ENCODE measurements at places on chromosomes 6 and 20.

DNA sequence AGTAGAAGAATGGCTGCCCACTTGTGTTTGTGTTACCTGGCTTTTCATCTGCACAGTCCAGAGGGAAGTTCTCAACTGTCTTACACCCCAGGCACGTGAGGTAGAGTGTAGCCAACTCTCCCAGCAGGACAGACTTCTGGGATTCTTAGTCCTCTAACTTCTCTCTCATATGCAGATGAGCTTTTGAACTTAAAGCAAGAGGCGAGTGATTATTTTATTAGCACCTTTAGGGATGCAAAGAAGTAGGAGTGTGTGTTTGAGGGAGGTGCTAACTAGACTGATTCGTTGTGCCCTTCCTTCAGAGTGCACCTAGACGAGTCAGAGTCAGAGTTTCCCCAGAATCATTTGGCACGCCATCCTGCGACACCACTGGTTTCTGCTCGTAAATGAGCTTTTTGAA, 10.8 kb downstream of the CDYL start:
- DNase-seq = no peak

DNA sequence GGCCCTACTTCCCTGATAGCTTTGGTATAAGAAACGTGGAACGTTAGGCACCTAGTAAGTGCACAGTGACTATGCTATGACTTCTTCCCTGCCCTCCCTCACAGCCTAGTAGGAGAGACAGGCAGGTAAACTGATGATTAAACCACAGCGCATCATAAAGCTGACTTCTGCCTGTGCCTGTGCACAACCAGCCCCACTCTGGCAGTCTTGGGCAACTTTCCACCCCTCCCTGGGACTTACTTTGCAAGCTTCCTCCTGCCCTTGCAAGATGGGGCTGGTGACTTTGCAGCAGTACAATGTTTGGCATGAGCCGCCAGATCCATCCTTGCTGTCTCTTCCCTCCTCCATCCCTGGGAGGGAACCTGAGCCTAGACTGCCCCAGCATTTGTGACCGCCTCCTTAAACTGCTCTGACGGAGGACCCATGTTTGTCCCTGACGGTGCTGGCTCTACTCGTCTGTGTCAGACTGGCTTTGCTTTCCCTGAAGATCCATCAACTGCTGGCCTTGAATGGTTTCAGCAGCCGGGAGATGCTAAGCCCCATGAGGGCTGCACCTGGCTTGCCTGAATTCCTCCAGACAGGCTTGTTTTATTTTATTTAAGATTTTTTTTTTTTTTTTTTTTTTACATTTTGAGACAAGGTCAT, 36.1 kb downstream of the EFCAB8 start:
- no peak for DNase-seq

- DNase-seq = no peak
Measured at GRCh38 chr6:136524936-136525413, 25.2 kb downstream of the MAP7 start.

DNA sequence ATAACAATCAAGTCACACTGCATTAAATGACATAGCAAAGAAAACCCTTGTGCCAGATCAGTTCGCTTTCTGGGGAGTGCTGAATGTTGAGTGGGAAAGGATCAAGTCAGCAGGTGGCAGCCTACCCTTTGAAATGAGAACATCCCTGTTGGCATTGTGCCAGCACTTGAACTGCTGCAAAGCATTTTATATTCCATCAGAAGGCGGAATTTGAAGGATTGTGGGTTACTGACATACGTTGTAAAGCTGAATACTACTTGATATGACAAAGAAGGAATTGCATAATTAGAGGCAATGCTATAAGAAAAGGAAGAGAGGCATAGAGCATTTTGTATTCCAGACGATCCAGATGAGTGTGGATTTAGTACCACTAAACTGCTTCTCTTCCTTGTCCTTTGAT, 26.5 kb downstream of the BCKDHB start:
- DNase-seq = peak; percentile 73

DNA sequence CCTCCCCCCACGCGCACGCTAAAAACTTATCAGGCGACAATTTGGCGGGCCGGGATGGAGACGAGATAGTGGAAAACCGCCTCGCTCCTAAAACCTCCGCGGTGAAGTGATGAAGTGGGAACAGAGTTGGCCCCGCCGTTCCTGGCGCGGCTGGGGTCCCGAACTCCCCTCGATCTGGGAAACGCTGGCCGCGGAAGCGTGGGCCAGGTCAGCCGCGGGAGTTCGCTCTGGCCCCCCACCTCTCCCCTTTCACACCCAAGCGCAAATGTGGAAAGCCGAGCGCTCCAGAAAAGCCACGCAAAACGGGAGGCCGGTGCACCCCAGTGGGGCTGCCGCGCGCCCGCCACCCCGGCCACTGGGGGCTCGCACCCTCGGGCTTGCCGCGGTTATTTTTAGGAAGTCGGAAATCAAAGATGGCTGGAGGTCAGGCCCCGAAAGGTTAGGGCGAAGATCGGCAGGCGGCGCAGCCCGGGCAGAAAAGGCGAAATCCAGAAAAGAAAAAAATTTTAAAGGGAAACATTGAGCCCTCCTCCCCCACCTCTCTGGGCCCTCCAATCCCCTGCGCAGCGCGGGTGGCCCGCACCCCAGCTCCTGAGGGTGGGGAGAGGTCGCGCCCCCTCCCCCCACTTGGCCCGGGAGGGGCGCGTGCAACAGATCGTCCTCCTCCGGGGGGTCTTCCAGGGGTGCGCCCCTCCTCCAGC, 1.0 kb downstream of the SALL4 start:
- no peak for DNase-seq

DNA sequence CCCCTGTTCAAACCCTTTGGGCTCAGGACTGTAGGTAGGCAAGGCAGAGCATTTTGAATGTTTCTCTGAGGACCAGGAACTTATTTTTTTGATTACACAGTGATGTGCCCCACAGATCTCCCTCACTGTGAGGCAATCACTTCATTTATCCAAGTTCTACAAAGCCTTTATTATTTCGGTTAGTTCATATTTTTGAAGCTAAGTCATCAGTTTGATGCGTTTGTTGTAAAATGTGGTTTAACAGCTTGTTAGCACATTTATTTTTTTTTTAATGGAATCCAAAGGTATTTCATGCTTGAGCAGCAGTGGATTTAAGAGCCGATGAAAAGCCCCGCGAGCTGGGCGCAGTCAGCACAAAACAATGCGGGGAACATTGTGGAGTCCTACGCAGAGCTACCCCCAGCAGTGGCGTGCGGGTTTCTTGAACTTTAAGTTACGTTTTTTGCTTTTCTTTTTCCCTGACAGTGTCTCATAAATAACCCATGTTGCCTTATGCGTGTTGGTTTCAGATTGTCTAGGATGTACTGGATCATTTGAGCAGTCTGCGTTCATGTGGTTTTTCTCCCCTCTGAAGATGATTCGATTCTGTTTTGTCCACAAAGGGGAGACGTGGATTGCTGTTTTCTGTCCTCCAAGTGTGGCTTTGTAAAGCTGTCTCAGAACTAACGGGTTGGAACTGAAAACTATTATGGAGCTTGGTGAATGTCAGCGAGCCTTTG, 233.6 kb upstream of the BMP2 start:
- peak; percentile 52 for DNase-seq

DNA sequence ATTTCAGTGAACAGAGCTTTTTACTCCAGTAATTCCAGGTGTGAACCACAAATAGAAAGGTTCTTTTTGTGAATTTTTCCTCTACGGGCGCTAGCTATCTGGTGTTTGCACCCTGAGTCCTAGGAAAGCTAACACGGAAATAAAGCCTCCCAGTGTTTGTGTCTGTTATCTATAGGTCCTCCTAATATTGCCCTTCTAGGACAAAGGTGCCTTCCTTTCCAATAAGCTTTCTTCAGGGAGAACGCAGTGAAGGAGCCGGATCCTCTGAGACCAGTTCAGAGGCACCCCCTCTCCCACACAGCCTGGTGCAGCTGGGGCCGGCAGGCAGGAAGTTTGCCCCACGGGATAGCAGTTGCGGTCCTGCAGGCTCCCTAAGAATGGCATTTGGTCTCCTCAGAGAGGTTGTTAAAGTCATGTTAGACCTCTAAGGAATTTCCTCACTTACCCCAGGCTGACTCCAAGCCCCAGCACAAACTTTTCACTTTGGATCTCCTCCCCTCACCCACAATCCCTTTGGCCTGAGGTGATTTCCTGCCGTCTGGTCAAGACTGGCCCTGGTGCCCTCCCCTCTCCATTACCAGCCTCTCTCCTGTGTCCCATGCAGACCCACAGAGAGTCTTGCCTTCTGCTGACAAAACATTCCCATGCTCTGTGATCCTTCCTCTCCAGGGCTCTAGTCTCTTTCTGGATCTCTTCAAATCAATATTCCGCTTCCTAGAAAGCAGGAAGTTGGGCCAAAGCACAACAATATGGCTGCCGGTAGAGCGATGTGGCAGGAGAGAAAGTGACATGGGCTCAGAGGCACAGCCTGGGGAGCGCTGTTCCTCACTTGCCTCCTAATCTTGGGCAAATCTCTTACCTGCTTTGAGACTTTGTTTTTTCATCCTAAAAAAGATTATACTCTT, 126.0 kb downstream of the MOXD1 start:
- no peak for DNase-seq

DNA sequence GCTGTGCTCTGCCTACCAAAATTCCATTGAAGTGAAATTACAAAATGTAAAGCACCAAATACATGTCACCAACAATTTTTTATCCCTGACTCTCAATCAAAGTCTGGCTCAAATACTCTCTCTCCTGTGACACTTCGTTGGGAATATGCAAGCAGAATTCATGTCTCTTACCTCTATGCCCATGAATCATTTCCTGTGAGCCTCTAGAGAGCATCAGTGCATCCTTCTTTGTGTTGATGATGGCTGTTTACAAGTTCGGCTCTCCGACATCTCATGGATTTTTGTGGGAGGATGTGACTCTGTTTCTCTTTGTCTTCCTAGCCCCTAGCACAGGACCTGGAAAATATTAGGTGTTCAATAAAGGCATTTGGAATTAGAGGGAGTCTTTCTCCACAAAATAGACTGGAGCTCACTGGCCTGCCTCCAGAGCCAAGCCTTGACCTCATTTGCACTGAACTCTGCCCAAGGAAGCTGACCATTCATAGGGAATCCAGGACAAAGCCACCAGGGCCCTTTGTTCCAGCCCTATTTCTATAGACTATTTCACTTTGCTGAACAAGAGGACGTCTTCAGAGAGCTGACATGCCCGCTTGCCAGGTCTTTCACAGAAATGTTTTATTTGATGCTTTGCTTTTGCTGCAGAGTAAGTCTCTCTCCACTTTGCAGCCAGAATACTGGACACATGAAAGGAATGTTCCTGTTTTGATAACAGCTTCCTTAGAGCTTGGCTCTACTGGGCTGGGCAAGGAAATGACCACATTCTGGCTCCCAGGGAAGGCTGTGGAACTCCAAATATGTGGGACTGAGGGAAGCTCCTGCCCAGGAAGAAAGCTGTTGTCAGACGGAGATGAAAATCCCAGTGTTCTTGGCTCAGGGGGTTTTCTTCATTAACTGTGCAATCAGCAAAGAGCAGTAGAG, 194.5 kb upstream of the CDYL start:
- DNase-seq = no peak

DNA sequence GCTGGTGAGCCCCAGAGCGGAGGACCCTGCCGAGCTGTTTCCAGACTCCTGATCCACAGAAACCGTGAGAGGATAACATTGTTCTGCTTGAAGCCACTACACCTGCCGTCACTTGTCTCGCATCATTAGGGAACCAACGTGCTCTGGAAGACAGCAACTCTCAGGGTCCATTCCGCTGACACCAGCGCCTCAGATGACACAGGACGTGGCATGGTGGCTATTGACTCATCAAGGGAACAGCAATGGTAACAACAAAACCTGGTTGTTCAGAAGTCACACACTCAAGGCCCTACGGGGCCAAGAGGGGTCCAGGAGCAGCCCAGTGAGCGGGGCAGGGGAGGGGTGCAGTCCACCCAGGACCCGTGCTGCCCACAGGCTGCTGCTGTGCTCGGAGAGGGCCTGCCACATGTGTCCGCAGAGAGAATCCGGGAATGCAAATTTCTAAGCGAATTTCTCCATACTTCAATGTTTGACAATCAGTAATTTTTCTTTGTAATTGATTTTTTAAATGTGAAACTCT, 110.4 kb downstream of the TTLL2 start:
- no peak for DNase-seq

DNA sequence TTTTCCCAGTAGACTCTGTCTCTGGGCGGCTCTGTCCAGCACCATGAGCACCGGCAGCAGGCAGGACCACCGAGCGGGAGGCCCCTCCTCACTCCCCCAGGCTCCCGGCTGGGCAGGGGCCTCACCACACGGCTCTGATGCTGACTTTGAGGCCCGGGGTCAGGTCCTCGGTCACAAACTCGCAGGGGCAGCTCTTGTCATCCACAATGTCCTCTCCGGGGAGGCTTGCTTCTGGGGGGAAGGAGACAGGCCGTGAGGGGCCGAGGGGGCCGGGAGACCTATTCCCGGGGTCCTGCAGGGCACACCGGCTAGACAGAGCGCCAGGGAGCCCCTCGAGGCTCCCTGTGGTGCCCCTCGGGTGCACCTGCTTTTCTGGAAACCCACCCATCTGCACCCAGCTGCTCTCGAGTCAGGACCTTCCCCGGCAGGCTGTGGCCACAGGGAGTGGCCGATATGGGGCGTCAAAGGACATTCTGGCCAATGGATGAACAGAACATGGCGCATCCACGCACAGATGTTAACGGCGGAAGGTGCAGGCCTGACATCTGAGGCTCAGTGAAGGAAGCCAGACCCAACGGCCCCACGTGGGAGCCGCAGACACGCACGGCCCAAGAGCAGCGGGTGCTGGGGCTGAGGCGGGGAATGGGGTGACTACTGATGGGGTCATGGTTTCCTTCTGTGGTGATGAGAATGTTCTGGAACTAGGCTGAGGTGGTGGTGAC, 53.0 kb upstream of the CHRNA4 start:
- DNase-seq = no peak

- no peak for DNase-seq
Measured at GRCh38 chr6:12160326-12160725, 129.8 kb upstream of the EDN1 start.

GRCh38 chr6:116665464-116665863, 3.1 kb downstream of the ZUP1 start:
- DNase-seq = no peak

GRCh38 chr6:28648035-28648877, 122.6 kb downstream of the GPX5 start:
- DNase-seq = no peak

DNA sequence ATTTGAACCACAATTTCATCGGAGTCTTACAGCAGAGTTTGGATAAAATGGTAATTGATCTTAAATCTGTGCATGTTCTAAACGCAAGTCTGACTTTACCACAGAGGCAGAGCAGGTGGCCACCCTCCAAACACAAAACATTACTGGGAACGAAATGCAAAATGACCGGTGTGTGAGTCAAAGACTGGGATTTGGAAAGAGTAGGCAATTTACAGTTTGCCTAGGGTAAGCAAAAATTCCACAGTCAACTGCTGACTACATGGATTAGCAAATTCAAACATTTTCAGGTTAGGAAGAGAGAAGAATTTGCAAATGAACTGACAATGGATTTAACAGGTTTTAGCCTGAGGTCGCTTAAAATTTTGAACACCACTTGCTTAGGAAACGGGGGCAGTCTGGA, 444.4 kb downstream of the HDGFL1 start:
- DNase-seq = no peak

All from posterior cingulate gyrus (tissue), 11 donors.